GOT3 (cell line): ENCODE measurements at places on chromosomes 5 and 9.

GRCh38 chr5:169650701-169651331 is 13.7 kb downstream of the DOCK2 start:
- no peak for DNase-seq

DNA sequence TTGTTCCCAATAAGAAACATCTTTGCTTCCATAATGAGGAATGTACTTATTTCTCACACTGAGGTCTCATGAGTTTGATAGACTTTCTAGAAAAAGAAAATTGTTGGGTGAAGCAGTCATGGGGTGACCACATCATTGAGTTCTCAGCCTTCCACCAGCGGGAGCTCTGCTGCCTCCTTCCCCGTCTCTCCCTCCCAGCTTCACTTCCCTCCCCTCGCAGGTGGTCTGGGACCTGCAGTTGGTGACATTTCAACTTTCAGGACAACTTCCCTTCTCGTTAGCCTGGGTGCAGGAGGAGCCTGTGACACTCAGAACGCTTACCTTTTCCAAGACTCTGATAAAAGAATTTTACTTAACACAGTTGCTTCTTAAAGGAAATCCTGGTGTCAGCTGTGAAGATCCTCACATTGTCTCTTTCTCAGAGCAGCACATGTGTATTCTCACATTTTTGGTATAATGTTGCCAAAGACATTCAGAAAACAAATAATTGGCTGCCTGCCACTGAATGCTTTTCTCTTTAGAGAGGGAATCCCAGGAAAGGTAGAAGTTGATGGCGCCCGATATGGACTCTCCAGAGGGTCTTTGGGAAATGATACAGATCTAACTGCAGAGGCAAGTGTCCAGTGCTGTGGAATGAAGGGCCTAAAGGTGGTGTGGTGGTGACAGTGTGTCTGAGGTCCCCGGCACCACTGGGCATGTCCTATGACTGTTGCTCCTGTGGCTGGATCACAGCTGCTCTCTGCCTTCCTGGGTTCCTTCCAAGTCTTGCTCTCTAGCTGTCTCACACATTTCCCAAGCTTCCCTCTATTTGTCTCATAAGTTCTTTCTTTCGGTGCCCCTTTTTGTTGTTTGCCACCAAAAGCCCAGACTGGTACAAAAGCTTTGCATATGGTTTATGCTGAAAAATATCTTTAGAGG is 238.1 kb downstream of the GAS1 start:
- DNase-seq = no peak

- DNase-seq = no peak
These were observed 32.6 kb downstream of the NKX2-5 start for GRCh38 chr5:173202266-173202875.

DNA sequence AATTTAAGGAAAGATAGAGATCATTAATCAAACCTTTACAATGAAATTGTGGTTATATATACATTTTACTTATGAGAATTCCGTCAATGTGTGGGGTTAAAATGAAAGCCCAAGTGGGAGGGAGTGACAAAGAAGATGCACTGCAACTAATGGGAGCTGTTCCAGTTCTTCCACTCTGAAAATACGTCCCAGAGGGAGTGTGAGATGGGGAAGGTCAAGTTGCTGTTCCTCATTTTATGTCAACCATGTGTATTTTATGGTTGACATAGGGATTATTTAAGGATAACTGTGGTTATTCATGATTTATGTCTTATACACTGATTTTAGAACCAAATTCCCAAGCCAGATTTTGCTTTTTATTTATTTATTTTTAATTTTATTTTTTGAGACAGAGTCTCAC is 14.2 kb upstream of the RGS3 start:
- no peak for DNase-seq

- no peak for DNase-seq
These were observed 789 bp downstream of the COL27A1 start for GRCh38 chr9:114155995-114156656.

- no peak for DNase-seq
These were observed 6.5 kb downstream of the GHR start for GRCh38 chr5:42429694-42430093.

GRCh38 chr9:6355728-6356127 is 27.6 kb downstream of the TPD52L3 start:
- DNase-seq = no peak

DNA sequence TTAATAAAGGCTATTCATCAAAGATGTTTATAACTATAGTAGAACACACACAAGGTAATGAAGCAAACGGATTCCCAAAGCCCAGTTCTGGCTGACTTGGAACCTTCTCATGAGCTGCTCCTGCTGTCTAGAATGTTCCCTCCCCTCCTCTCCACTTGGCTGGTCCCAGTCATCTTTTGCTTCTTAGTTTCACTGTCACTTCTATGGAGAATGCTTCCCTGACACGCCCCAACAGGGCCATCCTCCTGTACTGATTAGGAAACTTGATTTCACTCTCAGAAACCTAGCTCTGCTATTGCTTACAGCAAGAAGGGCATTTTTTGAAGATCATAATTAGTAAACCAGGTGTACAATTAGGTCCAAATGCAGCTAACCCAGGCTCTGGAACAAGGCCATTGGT is 3.2 kb upstream of the RAPGEF1 start:
- DNase-seq = no peak

DNA sequence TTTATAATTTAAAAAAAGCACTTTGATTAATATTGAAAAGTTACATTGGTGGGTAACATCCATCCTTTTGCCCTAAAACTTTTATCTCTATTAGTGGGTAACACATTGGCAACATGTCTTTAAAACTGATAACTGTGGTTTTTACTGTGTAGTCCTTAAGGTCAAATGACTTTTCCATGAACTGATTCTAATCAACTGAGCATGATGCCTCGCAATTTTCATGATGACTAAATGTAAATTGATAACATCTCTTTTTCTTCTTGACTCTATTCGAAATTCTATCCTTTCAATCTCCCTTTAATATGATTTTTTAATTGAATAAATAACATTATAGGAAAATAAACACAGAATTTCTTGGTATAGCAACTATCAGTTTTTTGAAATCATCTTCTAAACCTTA is 6.3 kb upstream of the IL5 start:
- DNase-seq = no peak

- no peak for DNase-seq
These were observed 228.1 kb upstream of the DAPK1 start for GRCh38 chr9:87269296-87270176.

GRCh38 chr9:15211815-15212495 is 95.1 kb downstream of the TTC39B start:
- DNase-seq = no peak

DNA sequence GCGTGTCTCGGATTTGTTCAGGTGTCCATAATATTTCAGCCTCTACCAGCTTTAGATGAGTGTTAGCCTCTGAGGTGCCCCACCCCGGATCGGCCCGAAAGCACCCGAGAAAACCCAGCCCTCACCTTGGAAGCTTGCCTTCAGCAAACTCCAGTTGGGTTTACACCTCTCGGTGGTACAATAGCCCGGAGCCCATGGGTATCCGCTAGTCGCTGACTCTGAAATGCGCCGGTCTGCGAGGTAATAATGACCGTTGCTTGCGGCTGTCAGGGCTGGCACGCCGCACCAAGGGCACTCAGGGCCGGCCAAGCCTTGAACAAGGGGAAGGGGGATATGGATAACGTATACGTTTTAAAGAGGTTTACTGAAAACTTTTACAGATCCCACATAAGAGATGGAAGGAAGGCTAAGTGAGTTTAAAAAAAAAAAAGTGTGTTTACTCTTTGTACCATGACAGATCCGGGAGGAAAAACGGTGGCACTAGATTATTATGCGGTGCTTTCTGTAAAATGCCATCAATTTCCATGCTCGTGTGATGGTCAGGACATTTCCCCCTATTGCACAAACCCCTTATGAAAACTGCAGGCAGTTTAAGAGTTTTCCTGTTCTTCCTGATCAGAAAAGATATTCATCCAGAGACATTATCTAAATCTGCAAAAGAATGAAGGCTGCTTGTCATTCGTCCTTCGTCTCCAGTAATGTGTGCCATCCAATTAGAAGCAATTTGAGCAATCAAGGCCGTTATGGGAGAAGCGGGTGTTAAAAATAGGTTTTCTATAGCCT is 124.2 kb downstream of the TMEM161B start:
- DNase-seq = no peak

DNA sequence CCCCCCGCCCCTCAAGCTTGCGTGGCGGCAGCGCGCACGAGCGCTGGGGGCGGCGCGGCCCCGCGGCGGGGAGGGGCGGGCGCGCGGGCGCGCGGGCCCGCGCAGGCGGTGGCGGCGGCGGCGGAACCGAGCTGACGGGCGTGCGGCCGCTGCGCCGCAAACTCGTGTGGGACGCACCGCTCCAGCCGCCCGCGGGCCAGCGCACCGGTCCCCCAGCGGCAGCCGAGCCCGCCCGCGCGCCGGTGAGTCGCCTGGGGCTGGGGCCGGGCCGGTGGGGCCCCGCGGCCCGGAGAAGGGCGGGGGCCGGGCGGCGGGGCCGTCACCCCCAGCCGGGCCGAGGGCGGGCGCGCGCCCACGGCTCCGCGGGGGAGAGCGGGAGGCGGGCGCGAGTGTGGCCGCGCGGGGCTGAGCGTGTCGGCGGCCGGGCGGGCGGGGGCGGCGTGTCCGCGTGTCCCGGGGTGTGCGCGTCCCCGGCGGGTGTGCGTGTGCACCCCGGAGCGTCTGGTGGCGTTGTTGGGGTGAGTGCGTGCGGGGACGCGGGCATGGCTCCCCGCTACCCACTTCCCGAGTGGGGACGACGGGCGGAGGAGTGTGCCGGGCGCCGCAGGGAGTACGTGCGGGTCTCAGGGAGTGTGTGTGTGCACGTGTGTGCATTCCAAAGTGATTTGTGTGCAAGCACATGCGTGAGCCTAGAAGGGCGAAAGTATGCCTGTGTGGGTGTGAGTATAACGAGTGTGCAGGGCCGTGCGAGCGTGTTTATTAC is at the start of gene NEK6:
Gene NEK6, plus strand, starts transcription at position 106 of the 763 bp plus-strand sequence. CDS start 44,016 bp downstream, outside the sequence.
- DNase-seq = no peak

- no peak for DNase-seq
These were observed 118.9 kb upstream of the LPCAT1 start for GRCh38 chr5:1642621-1643061.

DNA sequence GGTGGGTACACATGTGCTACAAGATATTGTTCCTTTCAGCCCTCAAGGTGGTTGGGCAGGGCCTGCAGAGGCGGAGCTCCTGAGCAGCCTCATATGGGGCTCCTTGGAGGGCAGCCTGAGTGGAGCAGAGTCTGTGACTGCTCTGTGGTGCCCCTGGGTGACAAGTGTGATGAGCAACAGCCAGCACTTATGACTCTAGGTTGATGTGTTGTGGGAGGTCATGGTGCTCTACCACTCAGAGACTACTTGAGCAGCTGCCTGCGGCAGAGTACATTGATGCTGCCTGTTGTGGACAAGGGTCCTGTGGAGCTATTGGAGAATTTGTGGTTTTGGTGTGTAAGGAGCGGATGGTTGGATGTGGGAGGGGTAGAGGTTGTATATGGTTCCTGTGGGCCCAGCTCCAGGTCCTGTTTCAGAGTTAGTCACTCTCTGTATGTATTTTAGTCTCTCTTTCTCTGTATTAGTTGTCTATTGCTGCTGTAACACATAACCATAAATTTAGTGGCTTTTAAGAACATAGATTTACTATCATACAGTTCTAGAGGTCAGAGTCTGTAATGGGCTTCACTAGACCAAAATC is 141.3 kb downstream of the SREK1 start:
- DNase-seq = no peak
